A549 treated with AZD2906 at 1 μM for 4 hours (cell line): ENCODE measurements at places on chromosomes 2 and 18. TPM values are rescaled to one million over a fixed set of nuclear protein-coding genes. Genes with fewer than 3 reads are reported as not detected.

LRRTM4 gene
- not detected in 5 replicates for total RNA-seq

ARPC2 gene
- 280 to 299 TPM (median 293 TPM) in 5 replicates for total RNA-seq

DCDC2C gene
- total RNA-seq: 0.15 to 0.82 TPM (median 0.40 TPM) in 5 replicates

LOXHD1 gene
- total RNA-seq: not detected in 5 replicates
